NCI-H2227 treated with DMSO at 0.1 percent for 48 hours (cell line): ENCODE measurements at places on chromosomes 6 and 20.

GRCh38 chr6:5219011-5219691, 41.6 kb downstream of the LYRM4 start:
- DNase-seq: no peak

GRCh38 chr20:15297059-15297875, 959.9 kb upstream of the FLRT3 start:
- peak; percentile 9 for DNase-seq

DNA sequence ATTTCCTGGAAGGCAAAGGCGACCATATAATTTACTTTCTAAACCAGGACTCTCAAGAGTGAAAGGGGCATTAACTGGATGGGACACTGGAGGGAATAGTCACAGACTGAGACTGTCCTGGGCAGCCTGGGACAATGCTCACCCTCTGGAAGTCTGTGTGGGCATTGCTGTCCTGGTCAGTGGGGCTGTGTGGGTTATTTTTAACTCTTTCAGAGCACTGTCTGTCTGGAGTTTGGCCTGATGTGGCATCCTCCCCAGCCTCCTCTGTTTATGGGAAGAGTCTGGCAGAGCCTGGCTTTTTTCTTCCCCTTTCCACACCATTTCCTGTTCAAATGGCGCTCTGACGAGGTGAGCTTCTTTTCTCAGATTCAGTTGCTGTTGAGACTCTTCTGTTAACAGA, 11.7 kb downstream of the DAAM2 start:
- no peak for DNase-seq

DNA sequence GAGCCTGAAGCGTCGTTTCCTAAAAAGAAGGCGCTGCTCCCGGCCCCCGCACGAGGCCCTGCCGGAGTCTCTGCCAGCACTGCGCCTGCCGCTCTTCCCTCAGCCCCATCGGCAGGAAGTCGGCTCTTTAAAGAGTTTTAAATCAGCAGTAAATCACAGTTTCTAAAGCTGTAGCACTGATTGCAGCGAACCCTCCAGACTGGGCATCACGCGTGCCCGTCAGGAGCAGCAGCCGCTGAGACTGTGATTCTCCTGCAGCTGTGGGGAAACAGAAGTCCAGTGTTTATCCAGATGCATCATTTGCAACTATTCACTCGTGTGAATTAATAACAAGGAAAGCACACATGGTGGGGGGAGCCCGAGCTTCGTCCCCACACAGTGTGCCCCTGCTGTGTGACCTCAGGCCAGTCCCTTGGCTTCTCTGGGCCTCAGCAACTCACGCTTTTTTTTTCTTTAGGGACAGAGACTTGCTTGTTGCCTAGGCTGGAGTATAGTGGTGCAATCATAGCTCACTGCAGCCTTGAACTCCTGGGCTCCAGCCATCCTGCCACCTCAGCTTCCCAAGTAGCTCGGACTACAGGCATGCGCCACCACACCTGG, 28.3 kb downstream of the DLL1 start:
- DNase-seq: no peak

- no peak for DNase-seq
Measured at GRCh38 chr6:126701676-126702560, 362.0 kb downstream of the CENPW start.

DNA sequence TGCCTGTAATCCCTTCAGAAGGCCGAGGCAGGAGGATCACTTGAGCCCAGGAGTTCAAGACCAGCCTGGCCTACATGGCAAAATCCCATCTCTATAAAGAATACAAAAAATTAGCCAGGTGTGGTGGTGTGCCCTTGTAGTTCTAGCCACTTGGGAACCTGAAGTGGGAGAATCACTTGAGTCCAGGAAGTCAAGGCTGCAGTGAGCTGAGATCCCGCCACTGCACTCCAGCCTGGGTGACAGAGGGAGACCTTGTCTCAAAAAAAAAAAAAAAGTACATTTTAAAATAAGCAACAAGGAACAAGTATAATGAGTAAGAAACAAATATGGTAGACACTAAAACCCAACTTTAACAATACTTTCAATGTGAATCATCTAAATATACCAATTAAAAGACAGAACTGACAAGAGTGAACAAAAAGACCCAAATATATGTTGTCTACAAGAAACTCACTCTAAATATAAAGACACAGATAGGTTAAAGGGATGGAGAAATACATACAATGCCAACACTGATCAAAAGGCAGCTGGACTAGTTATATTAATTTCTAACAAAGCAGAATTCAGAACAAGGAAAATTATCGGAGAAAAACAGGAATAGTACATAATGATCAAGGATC, 37.7 kb downstream of the RANBP9 start:
- DNase-seq: no peak

- no peak for DNase-seq
Measured at GRCh38 chr20:57465486-57465885, 59.5 kb downstream of the CTCFL start.

DNA sequence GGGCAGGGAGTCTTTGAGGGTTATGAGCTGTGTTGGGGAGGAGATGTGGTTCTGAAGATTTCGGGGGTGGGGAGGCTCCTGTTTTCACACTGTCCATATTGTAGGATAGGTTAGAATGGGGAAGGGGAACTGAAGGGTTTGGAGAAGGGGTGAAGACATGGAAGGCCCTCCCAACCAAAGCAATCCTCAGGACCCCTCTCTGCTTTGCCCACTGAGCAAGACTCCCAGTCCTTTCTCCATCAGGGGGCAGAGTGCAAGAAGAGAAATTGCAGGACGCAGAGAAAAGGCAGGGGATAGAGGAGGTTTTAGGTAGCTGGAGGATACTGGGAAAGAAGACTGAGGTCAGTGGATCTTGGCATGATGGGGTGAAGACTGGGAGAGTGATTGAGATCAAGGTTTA, 3.9 kb downstream of the SYNGAP1 start:
- DNase-seq: no peak

DNA sequence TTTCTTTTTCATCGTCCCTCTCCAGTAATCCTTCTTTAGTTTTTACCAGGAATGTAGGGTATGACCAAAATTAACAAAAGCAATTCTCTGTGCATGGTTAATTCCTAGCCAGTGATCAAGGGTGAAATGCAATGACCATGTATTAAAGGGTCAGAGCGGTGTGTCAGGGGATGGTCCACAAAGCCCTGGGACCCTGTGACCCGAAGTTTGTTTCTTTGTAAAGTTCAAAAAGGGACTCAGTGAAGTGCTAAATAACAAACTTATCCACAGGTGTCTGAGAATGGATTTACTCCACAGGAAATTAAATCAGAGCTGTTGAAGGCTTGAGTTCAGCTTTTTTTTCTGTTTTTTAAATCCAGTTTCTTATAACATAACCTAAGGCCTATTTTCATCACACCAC, 375.7 kb downstream of the GJA1 start:
- DNase-seq: no peak

DNA sequence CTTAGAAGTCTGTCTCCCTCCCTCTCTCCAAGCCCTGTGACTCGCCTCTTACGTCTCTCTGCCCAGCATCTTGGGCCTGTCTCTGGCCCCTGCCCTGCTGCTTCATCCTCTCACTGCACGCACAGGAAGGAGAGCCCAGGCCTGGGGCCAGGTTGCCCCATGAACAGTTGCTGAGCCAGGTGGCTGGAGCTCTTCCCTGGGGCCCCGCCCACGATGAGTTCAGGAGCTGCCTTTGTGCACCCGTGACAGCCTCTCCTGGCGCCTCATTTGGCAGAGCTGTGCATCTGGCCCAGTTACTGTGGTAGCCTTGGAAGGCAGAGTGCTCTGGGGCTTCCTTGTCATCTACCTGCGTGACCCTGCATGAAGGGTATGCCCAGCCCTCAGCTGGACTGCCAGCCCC, 44.5 kb downstream of the SLC52A3 start:
- DNase-seq: no peak

GRCh38 chr6:144315981-144316861, 31.1 kb downstream of the UTRN start:
- DNase-seq: no peak

- DNase-seq: peak; percentile 35
Measured at GRCh38 chr6:37207903-37208456, 38.0 kb downstream of the PIM1 start.

DNA sequence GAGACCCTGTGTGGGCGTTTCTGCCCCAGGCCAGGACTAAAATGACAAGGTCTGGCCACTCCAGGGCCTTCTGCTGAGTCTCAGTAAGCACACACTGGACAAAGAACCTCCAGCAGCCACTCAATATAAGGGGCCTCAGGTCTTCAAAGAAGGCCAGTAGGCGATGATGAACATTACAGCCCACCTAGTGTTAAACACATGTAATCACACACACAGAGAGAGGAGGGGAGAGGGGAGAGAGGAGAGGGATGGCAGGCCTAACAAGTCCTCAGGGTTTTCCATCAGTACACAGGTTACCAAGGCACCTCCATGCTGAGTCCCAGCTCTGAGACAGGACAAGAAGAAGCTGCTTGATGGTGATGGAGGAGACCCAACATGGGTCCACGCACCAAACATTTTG, 325.6 kb downstream of the PTPRT start:
- no peak for DNase-seq

DNA sequence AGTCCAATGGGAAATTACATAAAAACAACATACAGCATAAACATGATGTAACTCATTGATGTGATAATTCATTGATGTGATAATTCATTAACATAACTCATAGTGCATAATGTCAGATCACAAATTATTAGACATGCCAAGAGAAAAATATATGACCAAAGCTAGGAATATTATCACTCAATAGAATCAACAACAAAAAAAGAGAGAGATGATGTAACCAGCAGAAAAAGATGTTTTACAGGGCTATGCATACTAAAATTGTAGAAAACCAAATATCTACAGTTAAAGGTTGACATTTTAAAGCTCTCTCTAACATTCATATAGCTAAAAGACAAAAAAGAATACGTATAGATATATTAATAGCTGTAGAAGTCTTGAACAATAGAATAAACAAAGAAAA, 1067.2 kb upstream of the ADGRB3 start:
- no peak for DNase-seq

GRCh38 chr20:57627339-57627738, 7.1 kb upstream of the ZBP1 start:
- DNase-seq: no peak

GRCh38 chr6:38480036-38480435, 159.7 kb downstream of the BTBD9 start:
- DNase-seq: no peak

GRCh38 chr6:144723431-144723830, 438.3 kb downstream of the UTRN start:
- DNase-seq: no peak

- no peak for DNase-seq
Measured at GRCh38 chr6:71482742-71483141, 194.1 kb downstream of the OGFRL1 start.

DNA sequence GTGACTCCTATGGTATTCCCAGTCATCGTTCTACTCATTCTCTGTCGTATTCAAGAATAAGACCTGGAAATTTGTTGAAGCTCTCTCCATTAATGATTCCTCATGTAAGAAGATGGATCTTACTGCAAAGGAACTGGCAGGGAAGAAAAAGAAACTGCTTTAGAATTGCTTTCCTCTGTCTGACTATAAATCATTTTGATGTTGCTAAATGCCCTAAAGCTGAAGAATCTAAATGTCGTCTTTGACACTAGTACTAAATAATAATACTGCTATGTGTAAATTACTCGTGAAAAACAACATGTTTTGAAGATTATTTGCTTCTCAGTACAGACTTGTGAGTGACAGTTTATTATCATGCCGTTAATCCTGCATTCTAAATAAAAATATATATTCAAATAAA, 20.5 kb upstream of the MYLIP start:
- no peak for DNase-seq

- no peak for DNase-seq
Measured at GRCh38 chr20:3848565-3848964, 1.9 kb downstream of the MAVS start.

DNA sequence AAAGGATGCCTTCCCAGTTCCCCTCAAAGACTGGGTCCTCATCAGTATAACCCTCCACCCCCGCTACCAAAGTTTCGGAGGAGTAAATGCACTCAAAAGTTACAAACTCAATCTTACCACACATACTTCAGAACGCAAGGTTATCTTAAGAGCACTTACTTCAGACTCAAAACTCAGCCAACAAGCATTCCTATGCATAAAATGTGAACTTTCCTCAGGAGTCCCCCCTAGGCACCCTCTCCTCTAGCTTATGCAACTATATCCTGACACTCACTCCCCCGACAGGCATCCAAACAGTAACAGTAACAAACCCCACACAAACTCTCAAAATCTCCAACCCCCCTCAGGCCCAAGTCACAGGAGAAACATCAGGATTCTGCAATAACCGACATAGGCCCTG, 11.1 kb upstream of the ADTRP start:
- no peak for DNase-seq

GRCh38 chr6:30234356-30234755, 21.1 kb upstream of the TRIM26 start:
- DNase-seq: no peak

GRCh38 chr6:107079429-107079828, 35.9 kb downstream of the BEND3 start:
- DNase-seq: no peak

DNA sequence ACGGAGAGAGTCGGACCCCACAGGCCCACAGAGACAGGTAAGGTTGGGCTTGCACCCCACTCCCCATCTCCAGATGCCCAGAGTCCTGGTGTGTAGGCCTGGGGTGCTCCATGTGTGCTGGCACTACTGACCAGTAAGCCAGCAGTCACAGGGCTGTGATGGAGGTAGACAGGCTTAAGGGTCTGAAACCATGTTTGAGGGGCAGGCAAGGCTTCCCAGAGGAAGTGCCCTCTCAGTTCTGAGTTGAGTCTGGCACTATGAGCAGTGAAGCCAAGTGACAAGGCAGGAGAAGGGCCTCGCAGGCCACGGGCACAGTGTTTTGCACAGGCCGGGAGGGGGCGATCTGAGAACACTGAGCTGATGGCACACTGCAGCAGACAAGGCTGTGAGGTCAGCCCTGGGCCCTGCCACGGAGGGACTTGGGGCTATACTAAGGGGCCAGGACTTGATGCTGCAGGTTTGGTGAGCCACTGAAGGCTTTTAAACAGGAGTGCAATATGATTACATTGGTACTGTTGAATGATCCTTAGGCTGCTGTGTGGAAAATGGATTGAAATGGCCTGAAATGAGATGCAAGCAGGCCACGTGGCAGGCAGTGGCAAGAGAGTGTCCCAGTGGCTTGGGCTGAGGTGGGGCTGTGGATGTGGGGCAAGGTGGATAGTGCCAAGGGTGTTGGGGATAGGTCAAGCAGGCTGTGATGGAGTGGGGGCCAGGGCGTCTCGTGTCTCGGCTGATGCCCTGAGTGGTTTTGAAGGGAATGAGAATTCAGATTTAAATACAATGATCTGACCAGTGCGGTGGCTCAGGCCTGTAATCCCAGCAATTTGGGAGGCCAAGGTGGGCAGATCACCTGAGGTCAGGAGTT, 20.3 kb downstream of the TTBK1 start:
- no peak for DNase-seq

GRCh38 chr6:9978480-9978879, 436.4 kb downstream of the TFAP2A start:
- DNase-seq: no peak

DNA sequence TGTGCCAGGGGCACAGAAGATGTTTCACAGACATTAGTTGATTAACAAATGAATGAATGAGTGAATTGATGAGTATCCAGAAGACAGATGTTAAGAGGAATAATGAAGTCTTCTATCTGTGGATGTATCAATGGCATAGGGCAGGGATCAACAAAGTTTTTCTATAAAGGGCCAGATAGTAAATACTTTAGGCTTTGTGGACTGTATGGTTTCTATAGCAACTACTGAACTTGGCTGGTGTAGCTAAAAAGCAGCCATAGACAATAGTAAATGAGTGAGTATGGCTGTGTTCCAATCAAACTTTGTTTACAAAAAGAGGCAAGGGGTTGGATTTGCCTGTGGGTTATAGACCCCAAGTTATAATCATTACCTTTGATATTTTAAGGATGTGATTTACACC, 144.0 kb downstream of the PRL start:
- DNase-seq: no peak

- no peak for DNase-seq
Measured at GRCh38 chr20:34199183-34199582, 42.0 kb upstream of the ASIP start.
